ENCODE measurements at places on chromosomes 4 and X.

DNA sequence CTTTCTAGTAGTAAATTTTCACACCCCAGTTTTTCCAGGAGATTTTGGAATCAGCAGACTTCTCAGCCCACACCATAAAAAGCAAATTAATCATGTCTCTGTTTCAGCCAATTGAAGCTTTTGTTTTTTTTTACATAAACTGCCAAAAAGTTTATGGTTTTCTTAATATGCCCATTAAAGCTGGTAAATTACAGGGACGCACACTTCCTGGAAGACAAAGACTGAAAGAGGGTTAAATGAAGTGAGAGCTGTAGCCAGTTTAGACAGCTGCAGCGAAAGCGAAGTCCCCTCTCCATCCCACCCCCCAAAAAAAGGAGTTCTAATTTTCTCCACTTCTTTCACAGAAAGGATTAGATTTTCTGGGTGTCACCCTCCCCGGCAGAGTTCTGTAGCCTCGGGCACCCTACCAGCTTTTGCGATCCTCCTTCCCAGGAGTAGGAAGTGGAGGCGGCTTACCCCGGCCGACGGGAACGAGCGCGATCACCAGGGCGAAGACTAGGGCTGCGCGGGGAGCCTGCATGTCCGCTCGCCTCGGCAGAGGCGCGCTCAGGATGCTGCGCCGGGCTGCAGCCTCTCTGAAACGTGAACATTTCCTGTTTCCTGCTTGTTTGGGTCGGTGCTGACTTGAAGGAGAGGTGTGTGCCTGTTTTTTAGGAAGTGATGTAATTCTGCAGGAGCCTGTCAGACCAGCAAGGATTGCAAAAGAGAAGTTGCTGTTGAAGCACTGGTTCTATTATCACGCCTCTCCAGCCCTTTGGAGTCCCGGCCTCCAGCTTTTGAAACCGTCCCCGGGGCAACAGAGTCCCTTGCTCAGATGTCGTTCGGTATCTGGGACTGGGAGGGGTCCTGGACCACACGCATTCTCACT, at the start of gene TMEM154:
Gene TMEM154, minus strand, starts transcription at position 584 of the 868 bp plus-strand sequence. Its CDS starts 64 bp downstream, at position 520.
- H3K36me3 ChIP-seq: no peaks in the 10 kb centered on the region
- peak within 1 kb of the TSS; percentile 59 for H3K27ac ChIP-seq
- DNase-seq: peak; percentile 75
- no peaks in the 10 kb centered on the region for H3K27me3 ChIP-seq
- H3K4me3 ChIP-seq: peak within 1 kb of the TSS; percentile 55
- no peaks in the 10 kb centered on the region for H3K4me1 ChIP-seq

- no peak overlapping the region for H3K27ac ChIP-seq
- H3K27me3 ChIP-seq: no peaks in the 10 kb centered on the region
- DNase-seq: no peak
Measured at GRCh38 chr4:124433500-124433899, 279.0 kb downstream of the ANKRD50 start.

GRCh38 chr4:140168474-140168873, 14.5 kb upstream of the MAML3 start:
- H3K27me3 ChIP-seq: no peaks in the 10 kb centered on the region
- no peak for DNase-seq

DNA sequence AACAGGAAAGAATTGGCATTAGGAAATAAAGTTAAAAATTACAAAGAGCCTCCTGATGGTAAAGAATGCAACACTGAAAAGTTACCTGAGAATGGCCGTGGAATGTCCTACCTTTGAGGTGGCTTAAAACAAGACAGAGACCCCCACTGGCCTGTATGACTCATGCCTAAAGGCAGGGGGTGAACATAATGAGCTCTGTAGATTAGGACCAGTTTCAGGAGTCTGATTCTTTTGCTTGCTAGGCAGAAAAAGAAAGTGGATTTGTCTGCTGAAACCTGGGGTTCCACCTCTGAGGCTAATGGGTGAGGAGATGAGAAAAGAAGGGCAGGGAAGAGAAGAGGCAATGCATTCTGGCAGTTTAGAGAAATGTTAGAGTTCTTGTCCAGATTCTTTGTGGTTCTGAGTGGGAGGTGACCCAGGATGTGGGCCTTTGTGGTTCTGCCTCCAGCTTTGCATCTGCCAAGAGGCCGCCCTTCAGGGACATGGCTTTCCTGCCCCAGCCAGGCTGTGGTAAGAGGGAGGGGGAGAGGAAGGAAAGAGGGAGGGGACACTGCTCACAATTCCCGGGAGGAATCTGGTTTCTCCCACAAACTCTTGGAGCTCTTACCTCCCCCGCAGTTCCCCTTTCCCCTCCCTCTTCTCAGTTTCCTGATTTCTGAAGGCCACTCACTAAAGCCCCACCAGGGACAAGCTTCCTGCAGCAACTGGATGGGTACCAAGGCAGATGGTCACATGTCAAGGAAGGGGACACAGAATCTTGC, 109.6 kb downstream of the EFNB1 start:
- H3K27ac ChIP-seq: no peak overlapping the region
- no peak overlapping the region for H3K4me3 ChIP-seq
- H3K4me1 ChIP-seq: no peaks in the 10 kb centered on the region

DNA sequence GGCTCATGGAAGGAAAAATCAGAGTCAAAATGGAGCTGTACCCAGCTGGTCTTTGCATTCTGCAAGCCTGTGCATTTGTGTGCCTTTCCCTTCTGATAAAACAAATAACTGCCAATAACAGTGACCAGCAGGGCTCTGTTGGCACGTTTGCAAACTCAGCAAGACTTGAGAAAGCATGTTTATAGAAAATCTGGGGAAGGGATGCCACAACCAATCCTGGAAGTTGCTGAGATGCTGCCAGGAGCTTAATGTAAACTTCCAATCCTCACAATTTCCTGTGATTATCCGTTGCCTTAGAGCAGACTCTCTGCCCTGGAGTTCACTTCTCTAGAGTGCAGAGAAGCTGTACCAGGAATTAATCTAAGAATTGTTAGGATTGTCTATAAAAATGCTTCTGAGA, 6.9 kb upstream of the ANXA3 start:
- no peak overlapping the region for H3K4me3 ChIP-seq
- H3K27ac ChIP-seq: no peak overlapping the region
- H3K4me1 ChIP-seq: no peaks in the 10 kb centered on the region
- H3K36me3 ChIP-seq: no peaks in the 10 kb centered on the region
- DNase-seq: no peak

- H3K27ac ChIP-seq: no peak overlapping the region
- H3K4me3 ChIP-seq: no peak overlapping the region
- DNase-seq: no peak
- H3K4me1 ChIP-seq: no peaks in the 10 kb centered on the region
- H3K36me3 ChIP-seq: no peaks in the 10 kb centered on the region
Measured at GRCh38 chrX:79477691-79478090, 110.6 kb upstream of the ITM2A start.
